ENCODE measurements at places on chromosomes 12 and 14.

GRCh38 chr12:27821259-27821973, 41.4 kb upstream of the MANSC4 start:
- no peak overlapping the region for H3K27ac ChIP-seq
- H3K36me3 ChIP-seq = no peaks in the 10 kb centered on the region
- peaks cover 44% of the 10 kb centered on the region for H3K4me1 ChIP-seq
- H3K4me3 ChIP-seq = no peak overlapping the region

- no peaks in the 10 kb centered on the region for H3K27me3 ChIP-seq
- H3K4me1 ChIP-seq = no peaks in the 10 kb centered on the region
- DNase-seq = no peak
- H3K4me3 ChIP-seq = no peak overlapping the region
Observed at GRCh38 chr14:69594846-69595245, 16.6 kb upstream of the SUSD6 start.

GRCh38 chr12:67436230-67436629, 167.1 kb downstream of the CAND1 start:
- peaks cover 20% of the 10 kb centered on the region for H3K27me3 ChIP-seq
- no peak for DNase-seq
- H3K27ac ChIP-seq = no peak overlapping the region
- no peak overlapping the region for H3K4me3 ChIP-seq
- no peaks in the 10 kb centered on the region for H3K36me3 ChIP-seq

DNA sequence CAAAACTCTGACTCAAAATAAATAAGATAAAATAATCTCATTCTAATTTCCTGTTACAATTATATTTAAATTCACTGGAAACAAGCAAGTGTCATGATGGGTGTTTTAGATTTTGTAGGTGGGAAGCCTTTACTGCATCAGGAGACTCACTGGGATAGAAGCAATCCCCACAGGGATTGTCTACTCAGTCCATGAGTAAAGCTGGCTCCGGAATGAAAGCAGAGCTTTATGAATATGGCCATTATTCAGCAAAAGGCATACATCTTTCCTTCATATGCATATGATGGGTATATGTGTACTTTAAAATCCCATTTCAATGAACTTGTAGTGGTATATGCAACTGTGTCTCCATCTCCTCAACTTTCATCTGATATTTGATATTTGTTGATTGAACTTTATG, 25.4 kb upstream of the PPM1H start:
- no peak overlapping the region for H3K4me3 ChIP-seq
- no peak for DNase-seq
- H3K27ac ChIP-seq = no peak overlapping the region
- H3K36me3 ChIP-seq = no peaks in the 10 kb centered on the region
- H3K4me1 ChIP-seq = no peaks in the 10 kb centered on the region
- peaks cover 2% of the 10 kb centered on the region for H3K27me3 ChIP-seq

All from activated T-helper 2 cell treated with anti-CD3 and anti-CD28 coated beads, Interferon-gamma antibody, Interleukin-2, Interleukin-4, amounts not matched to agents 10 μg/mL and 5 μg/mL and 100 μg/mL, durations not matched to agents 14 hours and 24 hours and 36 hours (primary cell).